ENCODE measurements at places on chromosomes 6 and 20.

DNA sequence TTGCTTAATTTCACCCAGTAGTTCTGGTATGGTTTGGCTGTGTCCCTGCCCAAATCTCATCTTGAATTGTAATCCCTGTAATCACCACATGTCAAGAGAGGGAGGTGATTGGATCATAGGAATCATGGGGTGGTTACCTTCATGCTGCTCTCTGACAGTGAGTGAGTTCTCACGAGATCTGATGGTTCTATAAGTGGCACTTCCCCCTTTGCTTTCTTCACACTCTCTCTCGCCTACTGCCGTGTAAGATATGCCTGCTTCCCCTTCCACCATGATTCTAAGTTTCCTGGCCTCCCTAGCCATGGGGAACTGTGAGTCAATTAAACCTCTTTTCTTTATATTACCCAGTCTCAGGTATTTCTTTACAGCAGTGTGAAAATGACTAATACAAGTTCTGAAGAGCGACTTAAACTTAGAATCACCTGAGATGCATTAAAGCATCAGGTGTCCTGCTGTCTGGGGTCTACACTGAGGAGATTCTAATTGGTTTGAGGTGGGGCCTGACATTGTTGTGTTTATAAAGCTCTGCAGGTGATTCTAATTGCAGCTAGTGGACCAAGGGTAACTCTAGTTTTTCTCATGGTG, 82.1 kb upstream of the DTNBP1 start:
- DNase-seq: no peak

GRCh38 chr6:148700047-148700715, 46.6 kb upstream of the UST start:
- no peak for DNase-seq

- DNase-seq: no peak
Observed at GRCh38 chr6:56214041-56214702, 33.2 kb downstream of the COL21A1 start.

- DNase-seq: no peak
Observed at GRCh38 chr6:134555672-134556071, 237.8 kb upstream of the SGK1 start.

DNA sequence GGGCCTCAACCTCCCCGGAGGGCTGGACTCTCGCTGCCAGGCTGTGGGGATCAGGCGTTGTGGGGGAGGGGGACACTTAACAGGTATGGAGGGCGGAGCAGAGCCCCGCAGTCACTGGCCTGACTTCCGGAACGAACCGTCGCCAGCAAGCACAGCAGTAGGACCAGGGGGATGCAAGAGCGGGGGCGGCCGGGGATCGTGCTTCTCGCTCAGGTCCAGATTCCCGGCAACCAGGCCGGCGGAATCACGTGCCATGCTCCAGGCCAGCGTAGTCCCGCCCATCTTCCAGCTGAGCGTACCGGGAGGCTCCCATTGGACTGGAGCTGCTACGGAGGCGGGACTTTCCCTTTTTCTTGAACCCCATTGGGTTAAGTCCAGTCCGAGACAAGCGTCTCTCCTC, 10.0 kb upstream of the POU5F1 start:
- DNase-seq: peak; percentile 84

DNA sequence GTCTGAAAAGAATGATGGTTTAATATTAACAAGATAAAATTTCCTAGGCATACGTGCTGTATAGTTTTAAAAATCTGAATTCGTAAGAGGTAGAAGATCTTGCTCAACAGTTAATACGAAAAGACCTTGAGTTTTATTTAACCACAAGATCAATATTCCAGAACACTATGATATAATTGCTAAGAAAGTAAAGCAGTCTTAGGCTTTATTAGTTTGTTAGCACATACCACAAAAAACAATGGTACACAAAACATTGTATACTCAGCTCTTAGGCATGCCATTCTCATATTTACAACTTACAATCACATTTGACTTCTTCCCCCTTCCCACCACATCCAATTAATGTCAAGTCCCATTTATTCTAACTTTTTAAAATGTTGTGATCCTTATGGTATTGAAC, 24.4 kb upstream of the STXBP5 start:
- DNase-seq: no peak

GRCh38 chr6:116113386-116113785, 12.5 kb downstream of the COL10A1 start:
- DNase-seq: no peak

GRCh38 chr20:6744805-6745204, 22.7 kb upstream of the BMP2 start:
- no peak for DNase-seq

GRCh38 chr6:121994919-121995318, 404.5 kb upstream of the HSF2 start:
- no peak for DNase-seq

DNA sequence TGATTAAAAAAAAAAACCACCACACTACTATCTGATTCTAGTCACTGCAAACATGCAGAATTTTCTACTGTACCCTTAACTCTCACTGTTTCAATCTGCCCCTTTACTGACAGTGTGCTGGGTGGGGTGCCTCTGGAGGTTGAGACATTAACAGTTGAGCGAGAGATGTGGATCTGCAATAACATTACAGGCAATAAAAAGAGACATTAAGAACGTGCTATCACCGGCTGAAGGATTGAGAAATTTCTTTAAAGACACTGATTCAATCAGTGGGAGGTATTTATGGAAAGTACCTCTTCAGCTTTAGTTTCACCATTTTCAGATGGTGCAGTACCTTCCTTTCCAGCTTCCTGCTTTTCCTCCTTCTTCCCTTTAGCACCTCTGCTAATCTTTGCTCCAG, 32.5 kb downstream of the HMGN3 start:
- DNase-seq: no peak

GRCh38 chr6:37784585-37784967, 35.0 kb upstream of the ZFAND3 start:
- DNase-seq: no peak

DNA sequence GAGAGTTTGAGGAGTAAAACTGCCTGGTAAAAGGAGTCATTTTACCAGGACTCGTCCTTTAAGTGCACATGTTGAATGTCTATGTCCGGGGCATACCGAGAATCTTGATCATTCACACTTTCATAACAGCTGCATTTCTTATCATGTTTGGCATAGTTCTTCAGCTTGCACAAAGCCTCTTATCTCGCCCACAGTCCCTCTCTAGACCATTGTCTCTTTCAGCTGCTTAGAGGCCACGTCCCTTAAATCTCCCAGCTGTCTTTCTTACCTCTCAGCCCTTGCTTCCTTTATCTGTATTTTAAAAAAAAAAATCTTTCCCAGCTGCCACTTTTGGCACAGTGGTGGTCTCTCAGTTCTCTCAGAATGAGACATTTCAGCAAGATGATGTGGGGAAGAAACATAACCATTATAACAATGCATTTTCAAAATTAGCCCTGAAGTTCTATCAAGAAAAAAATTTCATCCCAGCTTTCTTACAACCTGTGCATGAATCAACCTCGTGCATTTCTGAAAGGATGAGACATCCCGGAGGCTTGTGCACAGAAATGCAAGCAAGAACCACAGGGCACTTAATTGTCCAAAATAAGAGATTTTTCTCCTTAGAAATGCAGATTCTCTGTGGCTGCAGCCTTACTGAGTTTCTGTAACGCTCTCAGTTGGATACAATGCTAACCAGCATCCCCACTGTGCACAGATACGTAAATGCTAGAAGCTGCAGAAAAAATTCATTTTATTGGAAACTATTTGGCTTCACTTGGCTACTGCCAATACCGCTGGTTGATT, 24.2 kb downstream of the RBM24 start:
- DNase-seq: peak; percentile 23

- DNase-seq: peak; percentile 83
Observed at GRCh38 chr20:35994994-35995453, 26.6 kb downstream of the CNBD2 start.

DNA sequence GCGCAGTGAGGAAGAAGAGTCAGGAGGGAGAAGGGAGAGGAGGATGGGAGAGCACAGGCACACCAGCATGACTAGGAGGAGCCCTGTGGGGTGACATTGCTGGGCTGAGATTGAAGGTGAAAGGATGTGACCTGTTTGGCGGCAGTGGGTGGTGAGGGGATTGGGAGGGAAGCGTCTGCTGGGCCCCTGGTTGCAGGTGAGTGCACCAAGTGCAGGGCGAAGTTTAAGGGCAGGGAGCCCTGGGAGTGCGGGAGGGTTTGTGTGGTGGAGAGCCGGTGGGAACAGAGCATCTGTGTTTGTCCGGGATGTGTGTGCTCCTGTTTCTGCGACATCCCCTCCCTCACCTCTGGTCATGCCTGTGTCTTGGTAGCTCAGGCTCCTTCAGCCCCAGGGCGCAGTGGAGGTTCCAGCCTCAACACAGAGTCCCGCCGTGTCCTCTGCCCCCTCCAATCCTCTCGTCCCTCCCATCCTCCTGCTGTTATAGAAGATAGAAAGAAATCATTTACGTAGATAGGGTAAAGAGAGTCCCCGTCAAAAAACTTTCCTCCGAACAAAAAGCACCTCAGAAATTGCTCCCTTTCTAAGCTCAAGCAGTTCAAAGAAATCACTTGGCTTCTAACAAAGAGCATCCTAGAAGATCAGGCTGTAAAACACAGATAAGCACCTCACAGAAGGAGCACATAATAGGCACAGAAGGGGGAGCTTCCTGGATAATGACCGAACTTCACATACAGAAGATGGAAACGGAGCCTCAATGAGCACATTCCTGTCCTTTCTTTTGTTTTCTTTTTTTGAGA, 25.0 kb downstream of the ULBP1 start:
- peak; percentile 55 for DNase-seq

DNA sequence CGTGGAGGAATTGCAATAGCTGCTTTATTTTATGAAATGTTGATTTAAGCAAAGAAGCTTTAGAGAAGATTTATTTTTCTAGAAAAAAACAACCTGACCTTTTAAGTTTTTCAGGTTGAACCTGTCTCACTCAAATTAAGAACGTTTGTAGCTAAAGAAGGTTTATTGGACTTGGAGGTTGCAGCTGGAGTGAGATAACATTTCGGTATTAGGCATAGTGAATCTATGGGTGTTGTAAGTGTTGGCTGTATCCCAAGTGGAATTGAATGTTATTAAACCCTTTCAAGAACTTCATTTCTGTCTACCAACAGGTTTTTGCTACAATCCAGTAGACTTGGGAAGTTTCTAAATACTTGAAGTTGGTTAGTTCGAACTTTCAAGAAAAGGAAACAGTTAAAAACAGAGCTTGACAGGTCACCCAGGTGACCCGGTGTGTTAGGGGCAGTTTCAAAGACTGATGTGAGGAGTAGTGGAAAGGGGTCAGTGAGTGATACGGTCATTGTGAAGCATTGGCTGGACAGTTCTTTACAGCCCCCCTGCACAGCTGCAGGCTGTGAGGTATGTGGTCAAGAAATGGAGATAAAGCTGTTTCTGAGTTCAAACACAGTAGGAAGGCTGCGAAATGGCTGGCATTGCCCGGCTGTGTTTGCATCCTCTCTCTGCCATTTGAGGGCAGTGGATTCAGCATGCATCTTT, 2.4 kb upstream of the TBCC start:
- DNase-seq: no peak

- no peak for DNase-seq
Observed at GRCh38 chr6:74408844-74409243, 712.8 kb downstream of the CD109 start.

GRCh38 chr6:53795340-53795701, 516 bp downstream of the LRRC1 start:
- no peak for DNase-seq

GRCh38 chr6:43842231-43842794, 72.3 kb downstream of the VEGFA start:
- no peak for DNase-seq

DNA sequence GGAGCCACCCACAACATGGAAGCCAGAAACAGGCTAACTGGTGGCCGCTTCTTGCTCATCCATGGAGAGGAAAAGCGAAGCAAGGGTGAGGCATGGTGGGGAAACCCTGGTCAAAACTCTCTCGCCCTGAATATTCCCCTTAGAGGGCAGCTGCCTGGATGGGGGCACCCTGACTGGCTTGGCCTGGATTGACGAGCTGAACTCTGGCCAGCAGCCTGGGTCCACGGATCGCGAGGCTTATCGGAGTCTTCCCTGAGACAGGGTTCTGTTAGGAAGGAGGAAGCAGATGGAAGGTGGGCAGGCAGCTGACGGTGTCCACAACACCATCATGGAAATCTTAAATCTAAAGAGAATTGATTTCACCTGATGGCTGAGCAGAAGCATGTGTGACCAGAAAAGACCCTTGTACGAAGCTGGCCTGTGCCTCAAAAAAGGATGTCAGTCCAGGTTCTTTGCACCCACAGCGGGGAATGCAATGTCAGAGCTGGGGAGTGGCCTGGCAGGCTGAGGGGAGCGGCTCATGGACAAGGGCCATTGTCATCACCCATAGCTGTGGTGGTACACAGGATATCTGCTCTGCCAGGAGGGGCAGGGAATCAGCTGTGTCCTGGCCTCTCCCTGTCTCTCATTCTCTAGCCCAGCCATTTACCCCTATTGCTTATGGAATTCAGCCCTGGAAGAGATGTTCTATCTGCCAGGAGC, 109.4 kb upstream of the SNX9 start:
- no peak for DNase-seq

- no peak for DNase-seq
Observed at GRCh38 chr6:145258122-145258521, 477.2 kb downstream of the EPM2A start.

DNA sequence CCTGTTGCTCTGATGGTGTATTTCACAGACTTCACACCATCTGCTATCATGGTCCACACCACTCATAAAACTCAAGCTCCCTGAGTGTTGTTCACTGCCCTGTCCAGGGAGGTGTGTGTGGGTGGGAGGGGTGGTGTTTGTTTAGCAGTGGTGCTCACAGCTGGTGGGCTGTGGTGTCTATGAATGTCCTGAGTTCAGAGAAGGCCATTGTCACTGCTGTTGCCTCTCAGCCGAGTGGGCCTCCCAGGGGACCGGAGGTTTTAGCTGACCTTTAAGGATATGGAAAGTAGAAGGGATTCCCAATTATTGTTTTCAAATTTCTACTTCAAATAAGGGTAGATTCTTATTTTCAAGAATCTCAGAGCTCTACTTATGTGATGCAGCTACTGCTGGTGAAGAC, 45.6 kb downstream of the DTD1 start:
- DNase-seq: no peak

GRCh38 chr6:44672086-44672485, 284.6 kb downstream of the CDC5L start:
- no peak for DNase-seq

- no peak for DNase-seq
Observed at GRCh38 chr6:135087803-135088202, 33.2 kb upstream of the HBS1L start.

DNA sequence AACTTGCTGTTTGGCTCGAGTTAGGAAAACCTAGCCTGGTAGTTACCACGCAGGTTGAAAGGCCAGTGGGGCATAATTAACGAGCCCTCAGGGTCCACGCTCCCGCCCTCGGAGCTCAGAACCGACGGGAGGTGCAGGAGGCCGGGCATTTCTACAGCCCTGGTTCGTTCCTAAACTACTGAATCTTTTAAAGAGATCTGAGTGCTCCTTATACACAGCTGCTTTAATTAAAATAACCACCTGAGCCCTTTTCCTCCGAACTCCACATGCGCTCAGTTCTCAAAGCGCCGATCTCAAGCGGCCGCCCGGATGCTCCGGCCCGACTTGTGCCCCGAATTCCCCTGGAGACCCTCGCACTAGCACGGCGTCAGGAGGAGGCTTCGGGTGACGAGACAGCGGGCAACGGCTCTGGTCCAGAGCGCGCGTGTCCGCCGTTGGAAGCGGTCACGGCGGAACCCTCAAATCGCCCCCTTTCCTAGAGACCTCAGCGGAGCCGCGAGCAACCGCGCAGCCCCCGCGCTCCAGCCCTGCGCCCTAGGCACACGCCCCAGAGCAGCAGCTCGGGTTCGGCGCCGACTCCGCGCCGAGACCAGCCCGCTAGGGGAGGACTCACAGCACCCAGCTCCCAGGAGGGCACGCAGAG, 397 bp downstream of the WDR27 start:
- DNase-seq: no peak
